ENCODE measurements at places on chromosomes 4 and X.

DNA sequence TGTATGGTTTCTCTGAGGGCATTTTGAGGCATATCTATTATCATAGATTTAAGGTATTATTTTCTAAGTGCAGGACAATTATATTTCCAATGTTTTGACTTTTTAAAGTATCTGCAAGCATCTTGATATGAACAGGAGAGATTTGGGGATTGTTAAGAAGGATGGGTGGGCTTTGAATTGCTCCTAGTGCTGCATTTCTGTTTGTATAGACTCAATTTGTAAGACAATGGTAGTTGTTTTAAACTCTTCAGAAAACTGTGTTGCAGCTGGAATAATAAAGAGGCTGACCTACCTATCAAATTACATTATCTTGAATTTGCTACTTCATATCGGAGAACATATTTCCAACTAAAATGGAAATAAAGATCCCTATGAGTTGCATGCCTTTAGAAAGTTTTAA is 570.3 kb downstream of the ADGRL3 start:
- DNase-seq, result no peak

GRCh38 chr4:156583265-156583664 is 388.3 kb downstream of the PDGFC start:
- DNase-seq, result no peak

DNA sequence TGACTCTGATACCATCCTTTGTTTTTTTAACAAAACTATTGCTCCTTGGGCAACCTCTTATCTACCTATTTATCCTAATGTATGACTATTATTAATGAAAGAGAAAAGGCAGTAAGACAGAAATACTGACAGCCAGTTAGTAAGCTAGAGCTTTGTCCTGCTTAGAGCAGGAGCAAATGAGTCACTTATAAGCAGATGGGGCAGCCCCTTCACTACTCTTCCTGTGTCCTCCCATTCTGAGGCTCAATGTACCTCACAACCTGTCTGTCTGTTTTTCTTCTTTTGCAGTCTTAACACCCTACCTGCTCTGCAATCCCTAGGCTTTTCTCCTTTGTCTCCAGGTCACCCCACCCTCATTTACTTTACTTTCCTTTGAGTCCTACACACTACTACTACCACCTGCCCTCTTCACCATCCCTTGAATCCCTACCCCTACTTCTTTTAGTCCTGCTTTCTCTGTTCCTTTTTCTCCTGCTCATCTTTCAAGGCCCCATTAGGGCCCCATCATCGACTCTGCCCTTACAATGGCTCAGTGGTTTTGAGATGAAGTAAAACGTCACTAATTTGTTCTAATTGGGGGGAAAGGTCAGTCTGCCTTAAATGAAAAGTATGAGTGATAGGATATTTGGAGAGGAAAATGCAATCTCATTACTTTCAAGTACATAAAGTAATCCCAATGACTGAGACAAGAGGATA is 294.3 kb downstream of the GUCY2F start:
- DNase-seq, result no peak

GRCh38 chr4:14888790-14889572 is 113.3 kb upstream of the CPEB2 start:
- DNase-seq, result no peak

GRCh38 chr4:124694306-124694705 is 18.2 kb downstream of the ANKRD50 start:
- DNase-seq, result no peak

DNA sequence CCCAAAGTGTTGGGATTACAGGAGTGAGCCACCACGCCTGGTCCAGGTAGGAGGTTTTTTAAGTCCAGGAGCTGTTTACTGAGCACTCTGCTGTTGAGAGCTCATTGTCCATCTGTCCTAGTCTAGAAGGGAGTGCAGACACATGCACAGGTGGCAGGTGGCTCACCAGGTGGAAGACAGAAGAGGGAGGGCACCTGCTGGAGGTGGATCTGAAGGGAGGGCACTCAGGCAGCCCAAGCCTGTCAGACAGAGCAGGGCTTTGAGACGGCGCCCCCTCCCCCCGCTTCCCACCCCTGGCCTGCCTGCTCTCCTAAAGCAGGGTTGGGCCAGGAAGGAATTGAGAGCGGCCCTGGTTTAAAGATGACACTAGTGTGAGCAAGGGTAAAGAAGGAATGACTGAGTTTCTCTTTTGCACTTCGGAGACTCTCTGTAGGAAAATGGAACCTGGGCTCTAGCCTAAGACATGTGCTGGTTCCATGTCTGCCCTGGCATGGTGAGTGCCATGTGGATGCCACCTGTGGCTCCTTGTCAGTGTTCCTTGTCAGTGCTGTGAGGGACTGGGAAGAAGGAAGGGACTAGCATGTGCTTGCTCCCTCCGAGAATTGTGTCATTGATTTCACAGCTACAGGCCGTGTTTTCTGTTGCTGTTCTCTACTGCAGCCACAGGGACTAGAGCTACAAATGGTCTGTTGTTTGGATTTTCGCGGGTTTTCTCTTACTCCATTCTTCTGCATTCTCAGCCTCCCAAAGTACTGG is 108.6 kb downstream of the TNIP2 start:
- DNase-seq, result no peak

DNA sequence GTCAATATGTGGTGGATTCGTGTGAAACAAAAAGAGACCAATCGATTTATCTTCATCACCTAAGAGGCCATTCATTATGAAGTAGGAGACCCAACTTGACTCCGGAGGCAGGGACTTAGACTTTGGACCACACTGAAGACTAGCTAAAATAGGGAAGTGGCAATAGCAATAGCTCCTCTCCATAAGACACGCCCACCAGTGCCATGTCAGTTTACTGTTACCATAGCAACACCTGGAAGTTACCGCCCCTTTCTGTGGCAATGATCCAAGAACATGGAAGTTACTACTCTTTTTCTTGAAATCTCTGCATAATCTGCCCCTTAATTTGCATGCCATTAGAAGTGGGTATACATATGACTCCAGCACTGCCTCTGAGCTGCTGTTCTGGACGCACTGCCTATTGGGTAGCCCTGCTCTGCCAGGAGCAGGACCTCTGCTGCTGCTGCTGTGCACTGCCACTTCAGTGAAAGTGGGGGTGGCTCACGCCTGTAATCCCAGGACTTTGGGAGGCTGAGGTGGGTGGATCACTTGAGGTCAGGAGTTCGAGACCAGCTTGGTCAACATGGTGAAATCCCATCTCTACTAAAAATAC is 163.2 kb downstream of the PRKX start:
- DNase-seq, result no peak

DNA sequence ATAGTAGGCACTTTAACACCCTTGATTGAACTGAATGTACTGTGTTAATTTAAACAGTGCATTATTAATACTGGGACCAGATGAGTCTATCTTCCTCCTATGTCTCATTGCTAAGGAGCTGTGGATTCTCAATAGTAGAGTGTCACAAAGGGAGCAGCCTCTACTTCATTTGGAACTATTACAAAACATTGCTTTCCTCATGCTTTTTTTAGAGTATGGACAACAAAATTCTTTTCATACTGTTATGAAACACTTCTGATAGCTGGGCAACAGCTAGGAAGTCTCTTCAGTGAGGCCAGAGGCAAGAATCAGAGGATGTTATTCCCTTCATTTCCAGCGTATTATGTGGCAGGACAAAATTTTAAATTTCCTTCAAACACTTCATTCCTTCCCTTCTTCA is 160.8 kb downstream of the FBXO8 start:
- no peak for DNase-seq

DNA sequence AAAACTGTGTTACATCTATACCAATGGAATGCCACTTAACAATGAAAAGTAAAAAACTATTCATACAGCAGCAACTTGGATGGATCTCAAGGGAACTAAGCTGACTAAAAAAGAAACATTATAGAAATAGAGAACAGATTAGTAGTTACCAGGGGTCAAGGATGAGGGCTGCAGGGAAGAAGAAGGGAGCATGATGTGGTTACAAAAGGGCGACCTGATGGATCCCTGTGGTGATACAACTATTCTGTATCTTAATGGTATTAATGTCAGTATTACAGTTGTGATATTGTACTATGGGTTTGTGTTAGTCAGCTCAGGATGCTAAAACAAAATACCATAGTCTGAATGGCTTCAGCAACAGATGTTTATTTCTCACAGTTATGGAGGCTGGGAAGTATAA is 190.7 kb downstream of the ZNF674 start:
- no peak for DNase-seq

DNA sequence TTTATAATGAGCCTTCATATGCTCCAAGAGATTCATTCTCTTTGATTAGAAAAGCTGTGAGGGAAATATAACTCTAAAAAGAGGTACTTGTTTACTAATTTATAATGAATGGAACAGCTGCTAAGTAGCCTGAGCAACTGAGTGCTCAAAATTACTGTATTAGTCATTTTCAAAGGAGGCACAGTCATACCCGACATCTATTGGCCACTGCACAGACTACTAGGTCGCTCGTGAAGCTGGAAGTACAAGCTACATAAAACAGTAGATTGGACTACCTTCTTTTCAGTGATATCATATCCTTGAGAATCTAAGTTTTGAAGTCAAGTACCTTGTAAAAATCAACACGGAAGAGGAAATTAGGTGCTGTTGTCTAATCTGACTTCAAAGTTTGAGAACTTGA is 52.0 kb upstream of the GLRB start:
- DNase-seq, result no peak

DNA sequence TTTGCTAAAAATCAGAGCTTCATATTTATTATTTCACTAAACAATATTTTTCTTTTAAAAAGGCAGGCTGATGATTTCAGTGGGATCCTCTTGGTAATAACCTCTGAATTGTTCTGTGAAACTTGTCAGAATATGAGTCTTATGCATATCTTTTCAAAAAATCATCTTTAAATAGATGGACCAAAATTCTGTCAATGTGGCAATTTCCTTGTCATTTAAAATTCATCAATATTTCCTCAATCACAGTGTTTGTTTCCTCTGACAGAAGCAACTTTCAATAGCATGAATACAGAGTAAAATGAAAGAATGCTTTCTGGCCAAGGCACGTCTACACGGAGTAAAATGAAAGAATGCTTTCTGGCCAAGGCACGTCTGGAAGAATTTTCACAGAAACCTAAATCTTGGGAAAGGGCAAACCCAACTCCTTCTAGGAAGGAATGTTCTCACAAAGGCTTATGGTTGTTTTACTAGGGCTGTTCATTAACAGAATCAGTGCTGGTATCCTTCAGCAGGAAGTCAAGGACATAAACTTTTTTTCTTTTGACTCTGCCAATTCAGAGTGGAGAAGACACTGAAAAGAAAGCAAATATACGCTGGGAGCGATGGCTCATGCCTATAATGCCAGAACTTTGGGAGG is 99.0 kb upstream of the GPR34 start:
- DNase-seq, result no peak

- DNase-seq, result no peak
Observed at GRCh38 chr4:13348216-13348615, 135.9 kb downstream of the RAB28 start.

DNA sequence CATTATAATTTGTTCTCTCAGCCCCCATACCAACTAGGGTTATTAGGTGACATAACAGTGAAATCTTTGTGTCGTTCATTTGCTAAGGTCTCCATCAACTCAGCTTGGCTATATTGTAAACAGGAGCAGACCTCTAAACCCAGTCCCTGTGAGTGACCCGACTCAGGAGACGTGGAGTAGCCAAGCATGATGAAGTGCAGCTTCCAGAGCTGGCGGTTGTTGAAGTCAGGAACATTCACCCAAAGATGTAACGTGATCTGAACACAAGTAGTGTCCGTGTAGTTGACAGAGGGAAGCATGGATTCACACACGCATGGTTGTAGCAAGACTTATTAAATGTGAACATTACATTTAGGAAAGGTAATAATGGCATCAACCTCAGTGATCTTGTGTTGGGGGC is 102.3 kb downstream of the FAM193A start:
- no peak for DNase-seq

DNA sequence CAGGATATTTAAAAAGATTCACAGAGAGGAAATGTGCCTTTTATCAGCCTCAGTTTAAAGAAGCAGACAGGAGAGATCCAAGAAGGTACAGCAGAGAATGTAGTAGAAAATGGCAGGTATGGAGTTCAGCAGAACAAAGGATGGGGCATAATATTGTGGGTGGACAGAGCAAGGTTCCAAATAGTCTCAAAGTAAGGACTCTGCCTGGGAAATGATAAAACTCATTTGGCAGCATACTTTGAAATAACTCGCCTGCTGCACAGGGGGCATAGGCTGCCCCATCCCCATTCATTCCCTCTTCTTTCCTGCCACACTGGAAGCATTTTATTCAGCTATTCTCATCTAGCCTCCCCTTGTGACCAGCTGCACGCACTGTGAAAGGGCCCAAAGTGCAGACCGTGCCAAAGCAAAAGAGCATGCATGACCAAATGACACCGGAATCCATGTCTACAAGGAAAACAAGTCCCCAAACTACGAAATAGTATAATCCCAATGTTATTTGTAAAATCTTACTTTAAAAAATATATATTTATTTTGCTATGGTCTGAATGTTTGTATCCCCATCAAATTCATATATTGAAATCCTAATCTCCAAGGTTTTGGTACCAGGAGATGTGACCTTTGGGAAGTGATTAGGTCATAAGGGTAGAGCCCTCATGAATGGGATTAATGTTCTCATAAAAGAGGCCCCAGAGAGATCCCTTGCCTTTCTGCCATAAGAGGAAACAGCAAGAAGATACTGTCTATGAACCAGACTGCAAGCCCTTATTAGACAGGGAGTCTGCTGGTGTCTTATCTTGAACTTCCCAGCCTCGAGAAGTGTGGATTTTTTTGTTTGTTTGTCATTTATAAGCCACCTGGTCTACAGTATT is 77.4 kb upstream of the PRSS48 start:
- DNase-seq, result no peak

DNA sequence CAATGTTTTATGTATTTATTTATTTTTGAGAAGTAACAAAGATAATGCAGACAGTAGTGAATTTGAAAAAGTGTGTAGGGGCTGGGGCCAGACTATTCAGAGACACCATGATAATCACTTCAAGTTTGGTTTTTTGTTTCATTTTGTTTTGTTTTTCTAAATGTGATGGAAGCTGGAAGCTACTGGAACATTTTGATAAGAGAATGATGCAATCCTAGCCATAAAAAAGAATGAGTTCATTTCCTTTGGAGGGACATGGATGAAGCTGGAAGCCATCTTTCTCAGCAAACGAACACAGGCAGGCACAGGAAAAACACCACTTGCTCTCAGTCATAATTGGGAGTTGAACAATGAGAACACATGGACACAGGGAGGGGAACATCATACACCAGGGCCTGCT is 706.6 kb upstream of the EPHA5 start:
- no peak for DNase-seq

- DNase-seq, result no peak
Observed at GRCh38 chr4:14155803-14156202, 528.3 kb upstream of the BOD1L1 start.

DNA sequence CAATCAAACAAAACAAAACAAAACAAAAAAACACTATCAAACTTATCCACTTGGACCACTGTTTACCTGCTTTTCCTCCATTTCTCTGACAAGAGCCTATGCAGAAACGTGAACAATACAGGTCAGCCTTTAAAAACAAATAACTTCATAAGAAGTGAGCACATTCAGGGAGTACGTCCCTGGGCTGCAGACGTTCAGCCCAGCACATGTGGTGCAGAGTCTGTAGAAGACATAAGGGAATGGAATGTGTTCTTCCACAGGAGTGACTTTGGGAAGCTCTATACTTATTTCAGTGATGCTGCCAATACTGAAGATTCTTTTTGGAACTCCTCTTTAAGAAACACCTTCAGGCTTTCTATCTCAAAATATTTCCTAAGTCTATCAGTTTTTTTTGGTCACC is 120.6 kb downstream of the SPRY1 start:
- no peak for DNase-seq

GRCh38 chrX:54043056-54043455 is 1.2 kb downstream of the PHF8 start:
- no peak for DNase-seq
